A673 (cell line): ENCODE measurements at places on chromosomes 6 and 20.

DNA sequence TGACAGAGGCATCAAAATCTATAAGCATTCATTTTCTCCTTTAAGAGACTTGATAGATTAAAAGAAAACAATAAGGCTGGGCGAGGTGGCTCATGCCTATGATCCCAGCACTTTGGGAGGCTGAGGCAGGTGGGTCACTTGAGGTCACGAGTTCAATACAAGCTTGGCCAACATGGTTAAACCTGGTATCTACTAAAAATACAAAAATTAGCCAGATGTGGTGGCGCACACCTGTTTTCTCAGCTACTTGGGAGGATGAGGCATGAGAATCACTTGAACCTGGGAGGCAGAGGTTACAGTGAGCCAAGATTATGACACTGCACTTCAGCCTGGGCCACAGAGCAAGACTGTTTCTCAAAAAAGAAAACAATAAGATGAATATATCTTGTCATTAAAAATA, 39.3 kb upstream of the LOC128125822 start:
- DNase-seq, result no peak

- DNase-seq, result no peak
Observed at GRCh38 chr20:57660922-57661745, 40.9 kb upstream of the ZBP1 start.

DNA sequence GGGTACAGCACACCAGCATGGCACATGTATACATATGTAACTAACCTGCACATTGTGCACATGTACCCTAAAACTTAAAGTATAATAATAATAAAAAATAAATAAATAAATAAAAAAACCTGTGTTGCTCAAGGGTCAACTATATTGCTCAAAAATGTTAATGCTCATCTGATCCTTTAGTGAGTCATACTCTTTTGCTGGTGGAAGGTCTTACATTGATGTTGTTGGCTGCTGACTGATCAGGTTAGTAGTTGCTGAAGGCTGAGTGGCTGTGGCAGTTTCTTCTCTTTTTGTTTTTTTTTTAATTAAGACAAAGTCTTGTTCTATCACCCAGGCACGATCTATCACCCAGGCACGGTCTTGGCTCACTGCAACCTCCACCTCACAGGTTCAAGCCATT, 29.6 kb upstream of the SMIM26 start:
- DNase-seq, result no peak

GRCh38 chr6:134680433-134680832, 269.5 kb downstream of the ALDH8A1 start:
- DNase-seq, result no peak

DNA sequence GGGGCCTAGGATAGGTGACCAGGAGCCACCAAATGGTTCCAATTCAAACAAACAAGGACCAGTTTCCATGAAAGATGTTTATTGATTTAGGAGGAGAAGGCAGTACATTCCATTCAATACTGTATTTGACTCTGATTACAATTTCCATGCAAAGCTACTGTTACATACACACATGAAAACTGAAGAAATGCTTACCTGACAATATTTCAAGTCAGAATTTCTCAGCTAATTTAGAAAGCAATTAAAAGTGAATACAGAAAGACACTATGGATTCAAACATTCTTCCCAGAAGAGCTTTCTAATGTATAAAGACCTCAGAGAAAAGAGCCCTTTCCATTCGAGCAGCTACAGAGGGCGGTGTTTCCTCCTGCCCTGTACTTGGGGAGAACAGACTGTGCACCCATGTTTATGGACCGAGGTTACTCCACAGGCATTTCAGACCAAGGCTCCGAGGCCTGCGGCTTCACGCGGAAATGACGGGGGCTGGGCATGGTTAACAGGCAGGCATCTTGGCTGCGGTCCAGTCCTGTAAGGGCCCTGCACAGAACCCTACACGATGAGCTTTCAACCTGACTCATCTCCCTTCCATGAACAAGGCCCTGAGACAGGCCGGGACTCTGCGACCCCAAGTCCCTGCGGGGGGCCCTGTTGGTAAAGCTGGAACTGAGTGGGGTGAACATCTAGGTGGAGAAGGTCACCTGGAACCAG, 25.7 kb upstream of the TCFL5 start:
- peak; percentile 91 for DNase-seq

DNA sequence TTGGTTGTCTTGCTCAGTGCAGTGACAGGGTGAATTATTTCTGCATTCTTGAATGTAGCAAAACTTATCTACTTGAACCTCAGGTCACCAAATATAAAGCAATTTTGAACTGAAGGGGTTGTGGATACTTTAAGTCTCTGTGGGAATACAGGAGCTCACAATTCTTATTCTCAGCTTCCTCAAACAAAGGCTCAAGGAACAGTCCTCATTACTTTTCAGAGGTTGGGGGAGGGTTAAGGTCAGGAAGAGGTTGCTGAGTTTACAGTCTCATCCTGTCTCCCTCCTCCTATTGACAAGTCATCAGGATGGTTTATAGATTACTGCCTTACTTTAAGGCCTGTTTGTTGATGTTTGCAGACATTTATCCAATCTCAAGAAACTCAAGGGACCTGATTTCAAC, 143.6 kb upstream of the SPACA1 start:
- DNase-seq, result no peak

- DNase-seq, result no peak
Observed at GRCh38 chr6:160042014-160042773, 73.3 kb downstream of the IGF2R start.

- peak; percentile 14 for DNase-seq
Observed at GRCh38 chr6:45613656-45614055, 235.9 kb upstream of the SUPT3H start.

DNA sequence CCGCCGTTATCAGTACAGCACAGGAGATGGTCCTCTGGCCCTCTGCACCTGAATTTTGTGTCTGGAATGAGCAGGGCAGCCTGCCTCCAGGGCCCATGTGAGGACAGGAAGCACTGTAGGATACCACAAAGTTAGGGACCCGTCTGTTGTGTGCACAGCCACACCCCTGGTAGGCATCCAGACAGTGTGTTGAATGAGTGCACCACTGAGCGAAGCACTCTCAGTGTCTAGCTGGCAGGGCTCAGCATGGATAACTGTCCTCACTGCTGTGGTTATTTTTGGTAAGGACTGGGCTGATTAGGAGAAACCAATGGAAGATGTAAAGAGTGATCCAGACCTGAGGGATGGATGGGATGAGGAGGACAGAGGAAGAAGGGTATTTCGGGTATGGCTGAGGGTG, 178.7 kb downstream of the CLIC5 start:
- no peak for DNase-seq

DNA sequence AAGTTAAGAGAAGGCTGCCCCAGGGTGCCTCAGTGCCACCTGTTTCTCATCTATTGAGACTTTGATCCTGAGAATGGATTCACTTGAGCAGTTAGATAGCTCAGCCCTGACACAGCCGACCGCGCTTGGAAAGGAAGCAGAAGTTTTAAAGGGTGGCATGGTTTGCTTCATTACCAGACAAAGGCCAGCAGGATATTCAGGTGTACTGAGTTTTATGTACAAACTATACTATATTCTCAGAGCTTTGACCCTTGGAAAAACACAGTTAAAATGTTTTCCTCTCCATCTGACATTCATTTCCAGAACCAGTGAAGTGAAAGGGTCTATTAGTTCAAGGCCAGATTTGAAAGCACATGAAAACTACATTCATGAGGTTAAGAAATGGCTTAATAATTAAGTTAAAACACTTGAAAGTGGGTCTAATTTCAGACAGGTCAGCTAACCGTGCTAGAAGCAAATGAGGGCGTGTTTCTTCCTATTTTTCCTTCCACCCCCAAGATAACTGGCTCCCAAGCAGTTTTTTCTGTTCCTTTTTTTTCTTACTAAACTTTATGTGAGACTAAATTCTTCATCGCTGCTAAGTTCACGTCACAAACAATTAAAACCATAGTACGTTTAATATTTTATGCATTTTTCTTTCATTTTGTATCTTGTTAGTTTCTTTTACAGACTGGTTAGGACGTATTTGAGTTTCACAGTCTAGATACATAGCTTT, 385.3 kb upstream of the SOX4 start:
- no peak for DNase-seq

DNA sequence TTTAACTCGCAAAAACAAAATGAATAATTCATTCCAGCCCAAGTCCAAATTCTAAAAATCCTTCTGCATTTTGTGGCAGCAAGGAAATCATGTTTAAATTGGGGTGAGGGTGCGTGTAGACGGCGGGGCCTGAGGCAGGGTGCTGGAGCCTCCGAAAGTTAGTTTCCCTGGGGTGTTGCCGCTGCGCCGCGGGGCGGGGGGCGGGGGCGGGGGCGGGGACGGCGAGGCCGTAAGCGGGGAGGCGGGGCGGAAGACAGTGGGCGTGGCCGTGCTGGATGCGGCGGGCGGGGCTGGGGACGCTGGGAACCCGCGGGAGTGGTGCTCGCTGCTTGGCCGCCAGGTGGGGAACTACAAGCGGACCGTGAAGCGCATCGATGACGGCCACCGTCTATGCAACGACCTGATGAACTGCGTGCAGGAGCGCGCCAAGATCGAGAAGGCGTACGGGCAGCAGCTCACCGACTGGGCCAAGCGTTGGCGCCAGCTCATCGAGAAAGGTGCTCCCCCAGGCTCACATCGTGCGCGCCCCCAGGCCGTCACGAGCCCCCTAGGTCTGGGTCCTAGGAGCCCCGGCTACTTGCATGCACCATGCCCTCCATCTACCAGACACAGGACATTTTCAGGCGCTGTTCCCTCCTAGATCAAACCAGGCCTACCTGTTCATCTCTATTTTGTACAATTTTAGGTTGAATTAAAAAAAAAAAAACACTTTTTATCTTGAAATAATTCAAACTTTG, 29.0 kb downstream of the SPDEF start:
- peak; percentile 92 for DNase-seq

DNA sequence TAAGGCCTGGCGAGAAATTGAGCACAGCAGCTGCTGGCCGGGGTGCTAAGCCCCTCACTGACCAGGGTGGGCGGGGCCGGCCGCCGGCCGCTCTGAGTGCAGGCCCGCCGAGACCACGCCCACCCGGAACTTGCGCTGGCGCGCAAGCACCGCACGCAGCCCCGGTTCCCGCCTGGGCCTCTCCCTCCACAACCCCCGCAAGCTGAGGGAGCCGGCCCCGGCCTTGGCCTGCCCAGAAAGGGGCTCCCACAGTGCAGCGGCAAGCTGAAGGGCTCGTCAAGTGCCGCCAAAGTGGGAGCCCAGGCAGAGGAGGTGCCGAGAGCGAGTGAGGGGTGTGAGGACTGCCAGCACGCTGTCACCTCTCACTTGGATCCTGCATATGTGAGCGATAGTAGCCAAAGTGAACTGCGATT, 251.2 kb downstream of the GJA1 start:
- DNase-seq, result no peak

DNA sequence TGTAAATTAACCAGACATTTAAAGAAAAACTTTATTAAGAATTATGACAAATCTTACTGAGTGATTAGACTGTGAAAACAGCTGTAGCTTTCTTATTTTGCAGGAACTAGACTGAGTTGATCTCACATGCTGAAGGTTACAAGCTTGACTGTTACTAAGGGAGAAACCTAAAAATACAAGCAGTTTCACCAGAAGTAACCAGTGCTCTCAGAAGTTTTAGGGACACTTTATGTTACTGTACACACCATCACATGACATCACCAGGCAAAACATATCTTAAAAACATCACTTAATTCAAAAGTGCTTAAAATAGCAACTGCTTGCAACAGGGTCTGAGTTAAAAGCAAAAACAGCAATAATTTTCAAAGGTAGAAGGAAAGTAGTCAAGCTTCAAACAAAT, 5.4 kb downstream of the FBXO30 start:
- DNase-seq, result no peak

- no peak for DNase-seq
Observed at GRCh38 chr6:108896111-108896661, 48.0 kb downstream of the ARMC2 start.

DNA sequence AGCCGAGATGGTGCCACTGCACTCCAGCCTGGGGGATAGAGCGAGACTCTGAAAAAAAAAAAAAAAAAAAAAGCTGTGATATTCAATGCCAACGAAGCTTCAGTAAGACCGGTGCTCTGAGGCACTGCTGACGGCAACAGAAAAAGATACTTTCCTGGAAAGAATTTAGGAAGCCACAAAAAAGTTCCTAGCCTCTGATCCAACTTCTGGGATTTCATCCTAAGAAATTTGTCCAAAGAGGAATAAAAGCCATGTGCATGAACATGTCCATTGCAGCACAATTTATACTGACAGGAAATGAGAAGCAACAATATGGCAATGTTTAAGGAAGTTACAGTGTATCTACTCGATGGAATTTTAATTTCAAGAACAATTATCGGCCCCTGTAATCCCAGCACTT, 24.5 kb upstream of the CARMIL1 start:
- DNase-seq, result no peak

DNA sequence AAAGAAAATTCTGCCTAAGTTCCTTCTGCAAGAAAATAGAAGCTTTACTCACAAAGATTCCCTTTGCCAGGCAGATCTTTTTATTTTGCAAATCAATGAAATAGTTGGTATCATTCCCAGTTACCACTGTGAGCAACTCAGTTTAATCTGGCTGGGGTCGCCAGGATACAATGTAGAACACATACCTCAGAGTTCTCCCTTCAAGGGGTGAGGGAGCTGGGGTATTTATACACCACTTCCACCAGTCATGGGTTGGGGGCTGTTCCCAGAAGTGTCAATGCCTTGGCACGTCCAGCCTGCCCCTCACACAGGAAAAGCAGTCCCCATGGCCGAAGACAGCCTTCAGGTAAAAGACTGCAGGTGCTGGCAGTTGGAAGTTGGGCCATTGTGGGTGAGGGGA, 86.2 kb downstream of the SLC24A3 start:
- no peak for DNase-seq

DNA sequence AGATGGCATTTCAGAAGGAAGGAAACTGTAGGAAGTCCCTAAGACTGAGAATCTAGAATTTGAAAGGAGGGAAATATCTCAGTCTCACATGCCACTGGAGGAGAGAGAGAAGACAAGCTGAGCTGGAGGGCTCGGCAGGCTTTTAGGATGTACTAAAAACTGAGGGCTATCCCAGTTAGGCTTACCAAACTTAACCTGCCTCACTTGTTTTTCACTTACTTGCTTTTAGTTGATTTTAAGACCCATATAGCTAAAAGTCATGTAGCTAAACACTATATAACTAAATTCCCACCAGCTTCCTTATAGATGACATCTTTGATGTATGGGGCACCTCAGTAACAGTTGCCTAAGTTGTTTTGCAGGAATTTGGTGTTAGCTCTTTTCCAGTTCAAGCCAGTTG, 288.0 kb downstream of the DOK5 start:
- DNase-seq, result no peak

GRCh38 chr6:44733868-44734267, 346.4 kb downstream of the CDC5L start:
- DNase-seq, result no peak

GRCh38 chr6:1535295-1535694, 74.4 kb upstream of the FOXC1 start:
- no peak for DNase-seq

- DNase-seq, result peak; percentile 7
Observed at GRCh38 chr6:32774426-32774825, 11.1 kb upstream of the HLA-DQB2 start.

DNA sequence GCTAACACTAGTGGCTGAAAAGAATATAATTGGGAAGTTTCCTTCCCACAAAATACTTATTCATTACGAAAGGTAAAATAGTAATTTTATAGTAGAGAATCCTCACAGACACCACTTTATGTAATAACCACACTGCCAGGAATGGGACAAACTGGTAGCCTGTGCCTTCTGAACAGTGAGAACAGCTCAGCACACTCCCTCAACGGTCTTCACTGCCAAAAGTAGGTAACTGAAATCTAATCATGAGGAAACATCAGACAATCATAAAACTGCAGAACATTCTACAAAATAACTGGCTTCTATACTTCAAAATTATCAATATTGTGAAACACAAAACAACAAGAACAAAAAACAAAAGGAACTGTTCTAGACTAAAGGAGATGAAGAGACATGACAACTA, 44.1 kb downstream of the NUP153 start:
- no peak for DNase-seq

GRCh38 chr20:44734938-44735337, 10.7 kb upstream of the KCNK15 start:
- peak; percentile 60 for DNase-seq
